Calu3 (cell line): ENCODE measurements at places on chromosomes 3 and 15. TPM values are rescaled to one million over a fixed set of nuclear protein-coding genes. Genes with fewer than 3 reads are reported as not detected.

MLH1 gene
- total RNA-seq = 30.1 and 32.8 TPM in 2 replicates

LRRN1 gene
- 12.6 and 22.1 TPM in 2 replicates for total RNA-seq

AADACL2 gene
- not detected in 2 replicates for total RNA-seq

OXTR gene
- total RNA-seq = 2.8 and 3.4 TPM in 2 replicates

XYLB gene
- 11.1 and 12.2 TPM in 2 replicates for total RNA-seq

GP5 gene
- total RNA-seq = 0.10 and 0.21 TPM in 2 replicates

NR1I2 gene
- total RNA-seq = 2.9 and 6.0 TPM in 2 replicates

CLEC3B gene
- not detected in 2 replicates for total RNA-seq

U2SURP gene
- 275 TPM in 2 replicates for total RNA-seq

ROPN1 gene
- not detected in 2 replicates for total RNA-seq

ONECUT1 gene
- 0.91 and 1.1 TPM in 2 replicates for total RNA-seq

SPINT1 gene
- 93.7 and 98.4 TPM in 2 replicates for total RNA-seq

IL17RB gene
- 16.0 and 21.9 TPM in 2 replicates for total RNA-seq

GOLGA6D gene
- total RNA-seq = 0.27 TPM in 1 of 2 replicates, not detected in the other

CCR3 gene
- total RNA-seq = 0.17 TPM in 1 of 2 replicates, not detected in the other

CXCR6 gene
- not detected in 2 replicates for total RNA-seq

SAMMSON gene
- not detected in 2 replicates for total RNA-seq

IL17RE gene
- total RNA-seq = 25.5 and 30.6 TPM in 2 replicates

FBXO45 gene
- 10.8 and 12.1 TPM in 2 replicates for total RNA-seq

HPS3 gene
- total RNA-seq = 46.4 and 49.5 TPM in 2 replicates

EIF5A2 gene
- total RNA-seq = 9.4 and 10.4 TPM in 2 replicates

SLC2A2 gene
- total RNA-seq = 0.09 and 0.95 TPM in 2 replicates

TMEM207 gene
- total RNA-seq = 0.57 and 1.4 TPM in 2 replicates

LSMEM2 gene
- total RNA-seq = 0.32 TPM in 1 of 2 replicates, not detected in the other

AMIGO3 gene
- 0.49 and 0.73 TPM in 2 replicates for total RNA-seq

COL6A6 gene
- total RNA-seq = not detected in 2 replicates
